ENCODE measurements at places on chromosomes 3 and 15. TPM values are rescaled to one million over a fixed set of nuclear protein-coding genes. Genes with fewer than 3 reads are reported as not detected.
A peak's percentile ranks its signal among the peaks of the same experiment; 100 is the strongest.

DNA sequence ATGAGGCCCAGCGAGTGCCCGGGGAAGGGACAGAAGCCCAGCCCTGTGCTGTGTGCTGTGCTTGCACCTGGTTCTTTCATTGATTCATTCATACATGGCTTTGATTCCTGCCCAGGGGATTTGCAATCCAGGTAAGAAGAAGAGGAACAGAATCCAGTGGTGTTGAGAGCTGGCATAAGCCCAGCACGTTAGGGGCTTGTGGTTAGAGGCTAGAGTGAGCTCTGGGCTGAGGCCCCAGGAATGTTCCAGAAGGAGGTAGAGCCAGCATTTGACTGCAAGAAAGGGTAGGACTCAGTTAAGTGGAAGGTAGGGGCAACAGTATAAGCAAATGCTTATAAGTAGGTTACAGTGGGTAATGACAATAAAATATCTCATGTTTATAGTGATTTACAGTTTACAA, 2.3 kb downstream of the VWA5B2 start:
- DNase-seq, result no peak

DNA sequence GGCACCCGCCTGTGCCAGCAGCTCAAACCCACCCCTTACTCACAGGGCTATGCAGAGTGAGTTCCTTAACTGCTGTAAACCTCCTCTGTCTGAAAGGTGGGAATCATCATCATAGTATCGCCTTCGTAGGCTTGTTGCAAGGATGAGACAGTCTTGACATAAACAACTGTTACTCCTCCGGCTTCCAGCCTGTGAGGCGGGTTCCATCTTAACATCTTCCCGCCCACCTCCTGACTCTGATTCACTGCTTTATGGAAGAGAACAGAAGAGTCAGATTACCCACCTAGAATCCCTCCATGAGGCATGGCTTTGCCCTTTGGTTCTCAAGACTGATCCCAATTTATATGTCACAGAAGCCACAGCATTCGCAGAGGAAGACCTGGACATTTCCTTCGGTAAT, 21.9 kb downstream of the POLR2M start:
- no peak for DNase-seq

- no peak for DNase-seq
These were observed 96.9 kb downstream of the ZPLD1 start for GRCh38 chr3:102531686-102532085.

DNA sequence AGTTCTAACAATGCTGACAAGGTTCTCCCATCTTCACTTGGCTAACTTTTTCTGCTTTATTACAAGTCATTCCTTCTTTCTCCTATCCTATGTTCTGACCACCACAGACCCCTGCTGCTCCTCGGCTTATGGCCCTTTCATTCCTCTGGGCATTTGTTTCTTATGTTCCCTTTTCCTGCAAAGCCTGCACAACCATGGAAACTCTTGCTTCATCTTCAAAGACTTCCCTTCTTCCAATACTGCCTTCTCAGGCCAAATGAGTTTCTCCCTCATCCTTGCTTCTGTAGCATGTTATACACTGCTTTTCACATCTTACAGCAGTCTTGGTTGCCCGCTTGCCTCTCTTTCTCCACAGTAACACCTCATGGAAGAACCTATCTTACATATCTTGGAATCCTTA, 17.9 kb upstream of the ATOSA start:
- DNase-seq, result no peak

DNA sequence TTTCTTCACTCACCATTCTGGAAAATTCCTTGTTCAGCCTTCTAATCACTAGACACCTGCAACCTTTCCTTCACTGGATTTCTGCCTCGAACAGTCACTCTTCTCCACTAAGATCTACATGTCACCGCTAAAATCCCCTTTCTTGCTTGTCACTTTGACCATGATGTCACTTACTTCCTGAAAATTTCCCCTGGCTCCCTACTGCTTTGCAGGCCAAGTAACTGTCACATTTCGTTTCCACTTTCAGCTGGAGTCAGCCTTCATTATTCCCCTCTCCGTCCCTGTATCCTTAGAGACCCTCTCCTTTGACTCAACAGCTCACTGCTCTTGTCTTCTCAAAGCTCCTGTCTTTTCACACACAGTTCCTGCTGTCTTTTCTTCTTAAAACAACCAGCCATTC, 15.9 kb downstream of the CHL1 start:
- DNase-seq, result no peak

DNA sequence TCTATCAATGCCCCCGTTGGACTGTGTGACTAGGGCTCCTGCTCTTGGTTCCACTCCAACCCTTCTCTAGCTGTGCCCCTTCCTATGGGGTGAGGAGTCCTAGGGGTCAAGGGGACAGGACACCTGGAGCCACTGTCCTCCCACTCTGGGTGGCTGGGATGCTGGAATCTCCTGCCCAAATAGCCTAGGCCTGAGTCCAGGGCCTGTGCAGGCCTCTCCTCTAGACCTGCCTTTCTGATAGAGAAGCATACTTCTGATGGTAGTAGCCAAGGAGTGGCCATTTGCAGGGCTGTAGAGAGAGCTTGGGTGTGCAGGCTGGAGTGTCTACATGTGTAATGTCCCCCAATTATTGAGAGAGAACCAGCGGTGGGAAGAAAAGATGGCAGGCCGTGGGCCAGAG, 54.2 kb downstream of the ITGA11 start:
- peak; percentile 64 for DNase-seq

GRCh38 chr3:100209948-100210771, 50.6 kb upstream of the TBC1D23 start:
- no peak for DNase-seq

GRCh38 chr15:70016511-70016994, 81.2 kb downstream of the TLE3 start:
- peak; percentile 60 for DNase-seq

DNA sequence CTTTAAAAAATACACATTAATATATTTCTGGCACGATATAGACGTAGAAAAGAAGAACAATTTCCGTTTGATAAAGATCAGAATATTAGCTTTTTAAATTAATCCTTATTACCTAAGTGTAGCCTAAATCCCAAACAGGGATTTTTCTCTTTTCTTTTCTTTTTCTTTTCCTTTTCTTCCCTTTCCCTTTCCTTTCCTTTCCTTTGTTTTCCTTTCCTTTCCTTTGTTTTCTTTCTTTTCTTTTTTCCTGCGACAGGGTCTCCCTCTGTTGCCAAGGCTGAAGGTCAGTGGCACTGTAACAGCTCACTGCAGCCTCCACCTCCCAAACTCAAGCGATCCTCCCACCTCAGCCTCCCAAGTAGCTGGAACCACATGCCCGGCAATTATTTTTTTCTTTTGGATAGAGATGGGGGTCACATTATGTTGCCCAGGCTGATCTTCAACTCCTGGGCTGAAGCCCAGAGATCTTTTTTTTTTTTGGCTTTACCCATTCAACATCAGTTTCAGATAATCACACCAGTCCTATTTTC, 1.8 kb upstream of the USF3 start:
- no peak for DNase-seq

DNA sequence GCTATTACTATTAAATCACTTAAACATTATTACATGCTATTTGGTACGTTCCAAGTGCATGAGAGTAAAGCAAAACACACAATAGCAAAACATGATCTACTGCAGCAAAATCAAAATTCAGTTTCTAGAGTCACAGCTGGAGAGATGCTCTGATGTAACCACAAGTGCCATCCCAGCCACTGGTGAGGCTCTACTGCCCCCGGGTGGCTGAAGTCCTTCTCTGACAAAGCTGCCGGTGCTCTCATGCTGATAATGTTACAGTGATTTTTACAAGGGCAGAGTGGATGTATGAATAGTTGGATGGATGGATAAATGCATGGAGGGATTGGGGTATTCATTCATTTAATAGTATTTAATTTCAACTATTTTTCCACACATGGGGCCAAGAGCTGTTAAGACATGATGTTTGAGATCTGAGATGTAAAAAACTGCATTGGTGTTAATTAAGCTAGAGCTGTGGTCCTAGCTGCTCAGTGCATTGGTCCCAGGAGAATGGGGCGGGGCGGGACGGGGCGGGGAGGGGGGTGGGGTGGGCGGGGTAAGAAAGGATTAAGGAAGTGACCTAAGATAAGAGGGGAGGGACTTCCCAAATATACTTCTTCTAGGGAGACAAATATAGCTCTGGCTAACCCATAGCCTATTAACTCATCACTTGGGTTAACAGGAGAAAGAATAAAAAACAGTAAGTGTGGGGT, 5.3 kb upstream of the SPESP1 start:
- no peak for DNase-seq

DNA sequence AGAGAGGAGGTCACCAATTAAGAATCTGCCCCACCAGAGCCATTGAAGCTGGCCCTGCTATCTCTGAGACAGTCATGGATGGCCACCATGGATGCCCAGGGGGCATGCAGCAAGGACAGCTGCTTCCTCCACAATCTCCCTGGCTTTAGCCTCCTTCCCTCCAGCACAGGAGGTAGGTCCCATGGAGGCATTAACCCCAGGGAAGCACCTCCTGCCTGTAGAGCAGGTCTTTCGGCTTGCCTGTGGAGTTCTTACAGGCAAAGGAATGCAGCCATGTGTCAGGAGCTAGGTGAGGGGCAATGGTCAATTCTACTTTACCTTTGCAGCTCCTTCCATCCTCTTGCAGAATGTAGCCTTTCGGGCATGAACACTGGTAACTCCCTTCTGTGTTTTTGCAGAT, 93.8 kb downstream of the DUT start:
- DNase-seq, result no peak

- DNase-seq, result no peak
These were observed 21.5 kb upstream of the MTHFS start for GRCh38 chr15:79918278-79918677.

GRCh38 chr3:44070841-44071546, 170.7 kb upstream of the TOPAZ1 start:
- DNase-seq, result no peak

GRCh38 chr3:115512565-115513415, 110.5 kb upstream of the GAP43 start:
- no peak for DNase-seq

DNA sequence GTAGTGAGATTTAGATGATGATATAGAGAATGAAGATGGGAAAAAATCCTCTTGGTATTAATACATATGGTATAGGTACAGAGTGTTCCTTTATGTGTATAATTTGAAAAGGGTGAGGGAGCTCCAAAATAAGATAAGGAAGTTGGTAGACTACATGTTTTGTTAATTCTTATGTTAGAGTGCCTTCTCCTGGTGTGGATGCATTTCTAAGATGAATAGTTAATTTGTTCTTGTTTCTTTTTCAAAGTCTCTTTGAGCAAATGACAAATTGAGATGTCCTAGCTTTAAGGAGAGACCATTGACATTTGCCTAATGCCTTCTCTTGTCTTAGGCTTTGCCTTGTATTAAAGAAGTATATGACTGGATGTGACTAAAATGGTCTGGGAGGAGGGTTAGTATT, 34.1 kb downstream of the AKAP13 start:
- no peak for DNase-seq

- no peak for DNase-seq
These were observed 9.2 kb upstream of the CBLB start for GRCh38 chr3:105878061-105878460.

GRCh38 chr15:100517846-100518245, 10.9 kb downstream of the CERS3 start:
- no peak for DNase-seq

DNA sequence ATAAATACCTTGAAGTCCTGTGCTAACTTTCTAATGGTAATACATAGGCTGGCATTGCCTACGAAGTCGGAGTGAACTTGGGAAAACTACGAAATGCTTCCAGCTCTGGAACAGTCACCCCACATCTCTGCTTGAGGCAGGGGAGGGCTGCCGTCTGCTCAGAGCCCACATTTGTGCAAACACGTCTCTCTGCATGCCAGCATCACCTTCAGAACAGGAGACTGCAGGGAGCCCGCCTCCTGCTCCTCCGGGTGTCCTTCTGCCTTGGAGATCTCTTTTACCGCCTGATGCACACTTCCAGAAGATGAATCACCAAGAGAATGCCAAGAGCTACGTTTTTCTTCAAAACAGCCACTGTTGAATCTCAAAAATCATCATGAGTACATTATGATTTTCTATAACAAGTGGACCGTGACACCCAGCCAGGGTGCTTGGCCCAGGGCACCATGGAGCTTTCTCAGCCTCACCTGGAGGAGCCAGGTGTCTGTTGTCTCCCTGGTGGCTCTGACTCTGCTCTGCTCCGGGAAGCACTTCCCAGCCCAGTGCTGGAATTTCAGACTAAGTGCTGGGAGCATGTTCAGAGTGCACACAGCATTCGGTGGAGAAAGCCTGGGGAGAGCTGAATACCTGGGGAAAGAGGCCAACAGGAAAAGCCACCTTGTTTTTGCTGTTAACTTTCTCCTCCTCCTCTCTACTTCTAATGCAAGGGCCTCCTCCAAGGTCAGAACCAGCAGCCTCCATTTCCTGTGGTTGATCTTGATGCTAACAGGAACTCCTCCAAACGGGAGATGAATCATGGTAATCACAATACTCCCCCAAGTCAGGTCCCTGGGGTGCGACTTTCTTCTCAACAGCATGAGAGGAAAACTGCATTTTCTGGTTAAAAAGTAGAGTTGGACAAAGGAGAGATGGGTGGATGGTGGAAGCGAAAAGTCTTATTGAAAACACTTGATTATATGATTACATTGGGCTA, 467.7 kb downstream of the GABRG3 start:
- DNase-seq, result no peak

- no peak for DNase-seq
These were observed 10.3 kb downstream of the CTNNB1 start for GRCh38 chr3:41209646-41210045.

DNA sequence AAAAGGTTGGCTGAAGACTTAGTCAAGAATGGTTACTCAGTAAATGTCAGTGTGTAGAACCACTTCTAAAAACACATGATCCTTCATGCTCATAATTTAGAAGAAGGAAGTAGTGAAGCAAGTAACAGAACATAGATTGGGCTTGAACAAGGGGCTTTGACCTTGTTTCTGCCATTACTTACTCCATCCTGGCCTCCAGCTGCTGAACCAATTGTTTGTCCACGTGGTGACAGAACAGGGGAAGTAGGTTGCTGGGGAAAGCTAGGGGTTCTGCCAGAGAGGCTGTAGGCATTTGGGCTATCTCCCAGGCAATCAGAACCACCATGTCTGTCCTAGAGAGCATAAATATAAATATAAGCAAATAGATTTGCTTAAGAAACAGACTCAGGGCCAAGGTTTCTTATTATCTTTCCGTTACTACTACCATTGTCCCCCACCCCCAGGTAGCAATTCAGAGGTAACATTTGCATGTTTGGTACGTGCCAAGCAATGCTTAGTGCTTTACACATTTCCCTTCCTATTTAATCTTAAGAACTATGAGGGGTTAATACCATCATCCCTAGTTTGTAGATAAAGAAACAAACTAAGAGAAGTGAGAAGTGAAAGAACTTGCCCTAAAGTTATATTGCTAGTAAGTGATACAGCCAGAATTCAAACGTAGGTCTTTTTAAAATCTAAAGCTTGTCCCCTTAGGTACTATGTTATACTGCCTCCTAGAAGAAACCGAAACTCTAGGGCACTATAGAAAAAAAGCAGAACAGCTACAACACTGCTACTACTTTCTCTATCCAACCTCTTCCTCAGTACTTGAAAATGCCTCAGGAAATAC, 3.0 kb upstream of the SPG11 start:
- DNase-seq, result no peak

Gene CD200R1
- 3.8 TPM for total RNA-seq

Gene MKRN2OS
- total RNA-seq, result not detected

Gene CD276
- total RNA-seq, result 89.5 TPM

Gene TP63
- 0.35 TPM for total RNA-seq

Gene KATNBL1
- total RNA-seq, result 48.5 TPM

Gene MAPK6
- 32.1 TPM for total RNA-seq

Gene ERICH6
- total RNA-seq, result 0.29 TPM

Gene FANCD2OS
- not detected for total RNA-seq

Gene IL17RE
- 20.2 TPM for total RNA-seq

Gene PP2D1
- not detected for total RNA-seq

Gene ZNF502
- total RNA-seq, result 4.3 TPM

Gene HYAL3
- total RNA-seq, result 1.4 TPM

Gene PARP3
- 19.7 TPM for total RNA-seq

Gene CCR9
- total RNA-seq, result not detected

All from mesenteric fat pad (tissue), 1 donor.